ENCODE measurements at places on chromosomes 1 and 21.

GRCh38 chr1:15797614-15798390 is 9.6 kb downstream of the UQCRHL start:
- DNase-seq, result no peak

DNA sequence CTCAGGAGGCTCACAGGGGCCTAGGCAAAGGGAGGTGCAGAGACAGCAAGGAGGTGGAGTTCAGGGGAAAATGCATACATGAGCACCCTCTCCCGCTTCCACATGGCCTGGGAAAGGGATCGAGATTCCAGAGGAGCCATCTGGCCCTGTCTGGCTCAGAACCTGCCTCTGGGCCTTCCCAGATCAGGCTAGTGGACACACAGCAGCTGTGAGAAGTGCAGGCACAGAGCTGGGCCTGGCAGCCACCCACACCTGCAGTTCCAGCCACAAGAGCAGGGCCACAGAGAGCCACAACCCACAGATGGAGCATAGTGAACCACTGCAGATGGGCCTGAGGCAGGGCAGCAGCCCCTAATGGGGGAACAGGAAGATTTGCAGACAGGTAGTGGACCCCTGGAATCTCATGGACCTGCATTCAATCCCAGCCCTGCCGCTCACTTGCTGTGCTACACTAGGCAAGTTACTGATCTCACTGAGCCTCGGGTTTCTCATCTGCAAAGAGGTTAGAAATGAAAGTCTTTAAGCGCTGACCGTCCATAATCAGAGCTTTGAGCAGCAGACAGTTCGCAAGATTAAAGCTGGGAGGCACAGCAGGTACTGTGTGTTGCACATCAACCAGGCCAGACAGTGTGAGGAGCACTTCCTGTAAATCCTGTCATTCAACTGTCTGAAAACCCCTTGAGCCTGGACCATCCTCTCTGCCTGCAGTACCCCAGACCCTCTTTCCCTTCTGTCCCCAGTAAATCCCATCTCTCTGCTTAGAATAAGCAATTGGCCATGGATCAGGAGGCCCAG is 58.0 kb downstream of the MATN1 start:
- no peak for DNase-seq

- DNase-seq, result no peak
Measured at GRCh38 chr21:43196826-43197225, 28.0 kb downstream of the CRYAA start.

DNA sequence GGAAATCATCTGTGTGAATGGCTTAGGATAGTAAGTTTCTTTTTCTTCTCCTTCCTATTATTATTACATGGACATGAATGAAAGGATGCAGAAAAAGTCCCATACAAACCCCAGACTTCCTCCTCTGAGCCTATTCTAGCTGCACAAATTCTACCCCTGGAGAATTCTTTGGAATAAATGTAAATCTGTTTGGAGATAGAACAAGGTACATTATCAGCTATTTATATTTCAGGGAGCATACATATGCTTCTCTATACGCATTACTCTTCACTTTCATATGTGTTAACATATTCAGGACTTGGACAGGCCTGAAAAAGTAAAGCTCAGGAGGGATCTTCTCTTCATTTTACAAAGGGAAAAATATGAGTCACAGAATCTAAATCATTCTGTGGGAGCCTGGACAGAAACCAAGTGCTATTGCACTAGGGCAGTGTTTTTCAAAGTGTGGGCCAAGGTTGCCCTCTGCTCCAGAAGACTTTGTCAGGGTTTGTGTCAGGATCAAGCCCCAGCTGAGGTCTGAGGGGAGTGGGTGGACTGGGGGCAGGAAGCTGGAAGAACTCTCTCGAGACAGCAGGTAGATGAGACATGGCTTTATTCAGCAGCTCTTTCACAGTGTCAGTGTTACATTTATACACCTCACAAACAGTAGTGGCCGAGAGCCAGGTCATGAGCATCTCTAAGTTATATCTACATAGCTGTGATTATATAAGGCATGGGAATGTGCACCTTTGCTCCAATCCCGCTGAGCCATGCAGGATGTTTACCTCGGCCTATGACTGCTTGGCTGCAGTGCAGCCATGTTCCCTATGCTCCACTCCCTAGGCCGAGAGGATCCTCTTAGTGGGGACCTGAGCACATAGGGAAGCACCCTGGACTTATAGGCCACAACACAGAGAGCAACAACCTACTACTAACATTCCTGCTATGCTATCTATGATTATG is 114.3 kb downstream of the GDAP2 start:
- DNase-seq, result no peak

GRCh38 chr1:27572679-27573426 is 31.1 kb downstream of the AHDC1 start:
- DNase-seq, result no peak

DNA sequence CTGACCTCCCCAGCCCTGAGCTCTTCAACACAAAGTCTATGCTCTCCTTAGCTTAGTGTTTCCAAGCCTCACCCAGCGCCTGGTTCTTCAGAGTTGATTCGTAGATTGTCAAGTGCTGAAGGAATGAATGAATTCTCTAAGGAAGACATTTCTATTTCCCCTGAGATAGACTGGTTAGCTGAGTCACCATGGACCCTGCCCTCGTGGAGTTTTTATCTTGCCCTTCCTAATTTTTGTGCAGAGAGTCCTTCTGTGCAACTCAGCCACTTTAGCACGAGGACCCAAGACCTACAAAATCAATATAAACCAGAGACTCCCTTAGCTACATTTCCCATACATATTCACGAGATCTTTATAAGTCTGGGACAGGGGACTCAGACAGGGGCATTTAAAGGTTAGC is 2.6 kb upstream of the CD244 start:
- DNase-seq, result no peak

DNA sequence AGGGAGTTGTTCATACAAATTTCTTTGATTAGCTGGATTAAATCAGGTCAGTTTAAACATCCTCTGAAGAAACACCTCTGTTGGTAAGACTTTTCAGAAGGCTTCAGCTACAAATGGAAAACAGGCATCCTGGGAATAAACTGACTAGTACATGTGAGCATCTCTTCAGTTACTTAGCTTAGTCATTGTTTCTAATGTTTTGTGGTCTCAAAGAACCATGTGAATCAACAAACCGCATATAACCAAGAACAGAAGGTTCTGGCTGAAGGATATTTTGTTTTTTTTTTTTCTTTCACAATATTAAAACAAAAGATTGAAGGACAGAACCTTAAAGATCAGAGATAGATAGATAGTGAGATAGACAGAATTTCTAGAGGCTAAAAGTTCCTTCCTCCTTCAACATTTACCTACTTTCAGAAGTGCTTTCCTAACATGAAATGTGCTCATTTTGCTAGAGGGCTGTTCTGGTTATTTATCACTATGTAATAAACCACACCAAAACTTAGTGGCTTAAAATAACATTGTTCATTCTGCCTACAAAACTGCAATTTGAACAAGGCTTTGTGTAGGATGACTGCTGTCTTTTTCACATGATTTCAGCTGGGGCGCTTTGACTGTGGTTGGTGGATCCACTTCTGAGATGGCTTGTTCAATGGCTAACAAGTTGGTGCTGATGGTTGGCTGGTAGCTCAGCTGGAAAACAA is 119.8 kb upstream of the PTGFR start:
- no peak for DNase-seq

- DNase-seq, result no peak
Measured at GRCh38 chr1:205590457-205590768, 41.4 kb downstream of the ELK4 start.

GRCh38 chr21:37531431-37531932 is 164.9 kb downstream of the DYRK1A start:
- DNase-seq, result no peak

DNA sequence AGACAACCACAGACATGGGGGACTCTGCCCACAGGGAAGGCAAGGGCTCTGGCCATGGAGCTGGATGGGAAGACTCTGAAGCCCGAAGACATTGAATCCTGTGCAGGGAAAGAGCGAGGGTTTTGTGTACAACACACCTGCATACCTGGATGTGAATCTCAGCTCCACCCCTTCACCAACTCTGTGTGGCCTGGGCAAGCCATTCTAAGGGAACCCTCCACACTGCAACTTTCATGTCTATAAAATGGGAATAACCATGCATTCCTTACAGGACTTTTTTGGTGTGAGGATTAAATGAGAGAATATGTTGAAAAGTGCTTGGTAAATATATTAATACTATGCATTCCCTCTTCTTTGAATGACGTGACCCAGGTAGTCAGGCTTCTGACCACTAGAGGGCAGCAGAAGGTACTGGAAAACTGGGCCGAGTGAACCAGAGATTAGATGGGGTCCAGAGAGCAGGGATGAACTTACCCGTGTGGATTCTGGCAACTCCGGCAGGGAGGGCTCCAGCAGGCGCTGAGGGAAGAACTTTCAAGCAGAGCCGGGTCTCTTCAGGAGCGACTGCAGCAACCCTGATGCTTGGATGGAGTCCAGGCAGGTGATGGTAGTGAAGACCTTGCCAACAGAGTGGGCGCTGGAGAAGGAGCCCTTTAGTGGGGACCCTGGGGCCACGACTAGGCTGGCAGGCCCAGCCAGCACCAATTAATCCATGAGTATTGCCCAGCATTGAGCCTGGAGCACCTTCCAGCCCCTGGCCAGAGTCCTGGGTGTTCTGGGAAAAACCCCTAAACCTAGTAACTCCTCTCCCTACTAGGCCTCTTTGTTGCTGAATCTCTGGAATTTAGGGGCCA is 834 bp upstream of the ELF3 start:
- peak; percentile 63 for DNase-seq

DNA sequence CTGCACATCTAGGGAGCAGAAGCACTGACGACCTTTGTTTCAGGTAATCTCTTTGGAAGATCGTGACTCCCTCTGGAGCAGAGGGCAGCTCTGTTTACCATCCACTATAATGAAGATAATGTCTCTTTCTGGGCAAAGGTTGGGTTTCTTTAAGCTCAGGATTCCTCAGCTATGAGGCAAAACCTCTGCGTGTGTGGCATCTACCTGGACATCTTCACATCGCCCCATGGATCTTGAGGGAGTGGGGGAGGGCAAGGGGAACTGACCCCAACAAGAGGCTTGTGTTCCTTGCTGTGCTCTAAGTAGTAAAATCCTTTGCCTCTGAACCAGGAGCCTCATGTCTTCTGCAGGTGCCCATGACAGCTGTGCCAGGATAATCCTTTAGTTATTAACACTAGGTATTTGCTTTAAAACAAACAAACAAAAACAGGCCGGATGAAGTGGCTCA is 19.6 kb downstream of the SPATA45 start:
- DNase-seq, result no peak

DNA sequence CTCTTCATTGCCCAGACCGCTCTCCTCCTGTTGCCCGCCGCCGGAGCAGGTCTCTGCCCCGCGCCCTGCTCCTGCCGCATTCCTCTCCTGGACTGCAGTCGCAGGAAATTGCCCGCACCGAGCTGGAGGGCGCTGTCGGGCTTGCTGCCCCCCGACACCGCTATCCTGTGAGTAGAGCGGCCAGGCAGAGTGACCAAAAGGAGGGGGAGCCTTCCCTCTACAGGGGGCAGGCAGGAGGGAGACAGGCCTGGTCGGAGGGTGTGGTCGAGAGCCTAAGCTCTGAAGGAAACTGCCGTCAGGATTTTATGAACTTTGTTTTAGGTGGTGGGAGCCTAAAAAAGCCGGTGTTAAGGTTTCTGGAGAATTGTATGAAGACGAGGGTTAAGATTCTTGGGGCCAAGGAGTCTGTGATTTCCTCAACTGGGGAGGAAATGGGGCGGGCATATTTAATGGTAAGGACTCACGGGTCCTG is 517 bp downstream of the LRIG2 start:
- DNase-seq, result no peak

DNA sequence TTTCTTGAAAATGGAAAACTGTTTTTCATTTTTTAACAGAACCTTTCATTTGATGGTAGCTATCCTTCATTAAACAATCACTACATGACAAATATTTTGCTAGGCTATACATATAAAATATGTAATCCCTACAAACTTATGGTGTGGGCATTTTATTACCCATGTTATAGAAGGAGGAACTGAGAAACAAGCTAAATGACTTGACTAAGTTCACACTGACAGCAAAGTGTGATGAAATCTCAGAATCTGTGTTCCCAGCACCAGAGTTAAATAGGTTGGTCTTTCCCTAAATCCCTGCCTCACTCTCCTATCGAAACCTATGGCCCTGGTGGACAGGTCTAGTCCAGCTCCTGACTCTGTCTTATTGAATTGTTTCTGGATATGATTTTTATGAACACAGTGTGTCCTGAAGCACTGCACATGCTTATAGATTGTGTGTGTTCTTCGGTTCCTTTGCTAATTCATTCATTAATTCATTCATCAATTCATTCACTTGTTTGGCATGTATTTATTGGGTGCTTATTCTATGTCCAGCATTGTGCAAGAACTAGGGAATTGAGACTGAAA is 301.0 kb downstream of the GRIK1 start:
- DNase-seq, result no peak

GRCh38 chr1:199182186-199182843 is 543.5 kb downstream of the PTPRC start:
- DNase-seq, result no peak

DNA sequence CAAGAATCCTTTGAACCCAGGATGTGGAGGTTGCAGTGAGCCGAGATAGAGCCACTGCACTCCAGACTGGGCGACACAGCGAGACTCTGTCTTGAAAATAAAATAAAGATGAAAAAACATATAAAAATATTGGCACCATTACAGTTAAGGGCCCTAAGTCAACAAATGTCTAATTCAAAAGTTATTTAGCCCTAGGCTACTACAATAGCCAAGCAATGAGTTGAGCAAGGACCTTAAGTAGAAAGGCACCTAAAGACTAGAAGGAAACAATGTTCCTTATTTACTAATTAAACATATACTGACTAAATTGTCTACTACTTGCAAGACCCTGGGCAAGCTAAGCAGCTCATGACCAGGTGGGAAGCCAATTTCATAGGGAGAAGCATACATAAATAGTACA is 4.1 kb downstream of the PIK3R3 start:
- DNase-seq, result no peak

DNA sequence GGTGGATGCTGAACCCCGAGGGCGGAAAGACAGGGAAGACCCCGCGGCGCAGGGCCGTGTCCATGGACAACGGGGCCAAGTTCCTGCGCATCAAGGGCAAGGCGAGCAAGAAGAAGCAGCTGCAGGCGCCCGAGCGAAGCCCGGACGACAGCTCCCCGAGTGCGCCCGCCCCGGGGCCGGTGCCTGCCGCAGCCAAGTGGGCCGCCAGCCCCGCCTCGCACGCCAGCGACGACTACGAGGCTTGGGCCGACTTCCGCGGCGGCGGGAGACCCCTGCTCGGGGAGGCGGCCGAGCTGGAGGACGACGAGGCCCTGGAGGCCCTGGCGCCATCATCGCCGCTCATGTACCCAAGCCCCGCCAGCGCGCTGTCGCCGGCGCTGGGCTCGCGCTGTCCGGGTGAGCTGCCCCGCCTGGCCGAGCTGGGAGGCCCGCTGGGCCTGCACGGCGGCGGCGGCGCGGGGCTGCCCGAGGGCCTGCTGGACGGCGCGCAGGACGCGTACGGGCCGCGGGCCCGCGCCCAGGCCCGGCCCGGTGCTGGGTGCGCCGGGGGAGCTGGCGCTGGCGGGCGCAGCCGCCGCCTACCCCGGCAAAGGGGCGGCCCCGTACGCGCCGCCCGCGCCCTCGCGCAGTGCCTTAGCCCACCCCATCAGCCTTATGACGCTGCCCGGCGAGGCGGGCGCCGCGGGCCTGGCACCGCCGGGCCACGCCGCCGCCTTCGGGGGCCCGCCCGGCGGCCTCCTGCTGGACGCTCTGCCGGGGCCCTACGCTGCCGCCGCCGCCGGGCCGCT is 20.7 kb downstream of the FOXO6 start:
- no peak for DNase-seq
